T1000 (cell line): ENCODE measurements at places on chromosomes 12 and 14.

DNA sequence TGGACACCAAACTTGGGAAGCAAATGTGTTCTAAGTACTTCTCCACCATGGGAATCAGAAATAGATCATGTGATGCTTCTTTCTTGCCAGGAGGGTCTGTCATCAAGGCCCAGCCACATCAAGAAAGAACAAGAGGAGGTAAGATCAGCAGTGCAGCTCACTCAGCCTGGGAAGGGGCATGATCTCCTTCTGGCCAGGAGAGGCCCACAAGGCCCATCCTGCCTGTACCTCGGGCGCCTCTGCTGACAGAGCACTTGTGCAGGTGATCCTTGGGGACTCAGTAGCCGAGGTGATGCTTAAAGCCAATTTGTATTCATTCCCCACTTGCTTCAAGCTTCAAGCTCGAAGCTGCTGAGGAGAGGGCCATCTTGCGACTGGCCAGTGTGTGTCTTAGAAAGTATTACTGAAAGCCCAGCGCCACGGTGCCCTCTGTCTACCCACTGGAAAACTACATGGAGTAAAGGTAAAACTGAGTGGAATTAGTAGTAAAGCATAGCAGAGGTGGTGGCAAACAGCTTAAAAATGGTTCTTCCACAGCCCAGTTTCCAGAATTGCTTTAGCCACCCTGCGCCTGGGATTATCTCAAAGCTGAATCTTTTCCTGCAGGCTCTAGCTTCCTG is 26.2 kb downstream of the RTRAF start:
- DNase-seq = no peak

- no peak for DNase-seq
These were observed 90.2 kb upstream of the TMTC2 start for GRCh38 chr12:82596483-82596882.

DNA sequence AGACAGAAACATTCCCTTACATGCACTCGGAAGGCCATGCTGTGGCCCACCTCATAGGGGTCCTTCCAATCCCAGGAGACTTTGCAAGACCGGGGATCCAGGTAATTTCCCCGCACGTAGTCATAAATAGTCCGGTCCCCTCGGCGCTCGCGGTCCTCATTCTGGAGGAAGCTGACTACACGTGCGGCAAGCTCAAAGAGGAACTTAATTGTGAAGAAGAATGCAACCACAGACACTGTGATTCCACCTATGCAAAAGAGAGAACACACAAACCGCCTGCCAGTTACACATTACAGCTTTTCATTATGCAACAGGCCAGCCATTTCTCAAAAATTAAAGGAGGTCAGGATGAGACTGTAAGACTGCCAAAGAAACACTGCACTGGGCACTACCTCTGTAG is 28.4 kb downstream of the AREL1 start:
- no peak for DNase-seq

DNA sequence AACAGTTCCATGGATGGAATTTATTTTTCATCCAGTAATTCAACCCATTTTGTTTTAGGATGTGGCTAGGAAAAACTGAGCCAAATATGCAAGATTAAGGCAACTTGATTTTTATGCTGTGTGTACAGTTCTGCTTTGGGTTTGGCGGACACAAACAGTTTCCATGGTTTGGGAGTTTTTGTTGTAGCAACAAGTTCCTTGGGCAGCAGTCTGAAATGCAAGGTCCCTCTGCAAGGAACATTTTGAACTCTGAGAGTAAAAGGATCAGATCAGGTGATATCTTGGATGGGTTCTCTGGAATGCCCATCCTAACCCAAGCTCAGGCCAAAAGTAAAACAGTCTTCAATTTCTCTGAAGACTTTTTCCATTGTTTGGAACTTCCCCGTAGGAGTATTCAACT is 161.2 kb downstream of the TMX1 start:
- DNase-seq = no peak

- no peak for DNase-seq
These were observed 498 bp downstream of the GPR132 start for GRCh38 chr14:105064721-105065143.

GRCh38 chr12:12916135-12916944 is 25.0 kb downstream of the GPRC5A start:
- DNase-seq = peak; percentile 27

- DNase-seq = no peak
These were observed 284.9 kb downstream of the TMTC2 start for GRCh38 chr12:82971584-82971983.

GRCh38 chr14:95237958-95238340 is 80.6 kb upstream of the DICER1 start:
- no peak for DNase-seq

- no peak for DNase-seq
These were observed 6.0 kb upstream of the HOXC9 start for GRCh38 chr12:53994009-53994263.

GRCh38 chr12:89544681-89545184 is 18.9 kb upstream of the POC1B start:
- DNase-seq = no peak

GRCh38 chr14:82070040-82070439 is 536.4 kb upstream of the SEL1L start:
- DNase-seq = no peak

GRCh38 chr14:94501588-94502516 is 7.4 kb downstream of the SERPINA12 start:
- DNase-seq = no peak

GRCh38 chr12:55727643-55728185 is 1.1 kb downstream of the CD63 start:
- peak; percentile 25 for DNase-seq

GRCh38 chr12:124179936-124180607 is 114.8 kb upstream of the RFLNA start:
- DNase-seq = no peak

DNA sequence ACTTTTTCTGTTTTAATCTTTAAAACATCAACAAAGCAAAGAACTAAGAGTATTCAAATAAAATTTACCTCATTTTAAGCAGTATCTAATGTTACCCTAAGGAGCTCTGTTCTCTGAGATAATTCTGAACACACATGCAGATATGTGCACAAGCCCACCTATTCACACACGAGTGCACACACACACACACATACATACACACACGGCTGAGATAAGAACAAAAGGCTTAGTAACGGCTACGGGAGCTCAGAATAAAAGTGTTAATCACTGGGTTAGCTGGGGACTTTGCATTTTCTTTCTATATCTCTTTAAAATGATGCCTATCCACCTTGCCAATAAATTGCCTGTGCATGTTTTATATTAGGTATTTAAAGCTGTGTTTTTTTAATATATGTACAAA is 1096.3 kb downstream of the GALC start:
- no peak for DNase-seq

- no peak for DNase-seq
These were observed 170.7 kb downstream of the PPFIA2 start for GRCh38 chr12:81588235-81589008.

GRCh38 chr12:12592930-12593329 is 18.7 kb upstream of the CREBL2 start:
- DNase-seq = no peak

DNA sequence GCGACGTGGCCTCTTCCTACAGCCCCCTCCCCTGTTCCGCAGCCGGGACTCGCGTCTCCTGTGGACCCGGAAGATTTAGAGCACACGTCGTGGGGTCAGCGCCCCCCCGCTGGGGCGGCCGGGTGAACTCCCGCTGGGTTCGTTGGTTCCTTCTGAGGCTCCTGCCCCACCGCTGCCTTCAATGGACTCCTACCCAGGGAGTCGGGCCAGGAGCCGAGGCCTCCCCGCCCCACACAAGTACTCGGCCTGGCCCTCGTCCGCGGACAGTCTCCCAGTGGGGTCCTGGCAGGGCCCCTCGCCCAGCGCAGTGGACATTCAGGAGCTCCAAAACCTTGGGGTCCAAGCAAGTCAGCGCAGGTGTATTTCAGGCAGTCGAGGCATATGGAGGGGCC is 1.2 kb downstream of the MMP17 start:
- no peak for DNase-seq

DNA sequence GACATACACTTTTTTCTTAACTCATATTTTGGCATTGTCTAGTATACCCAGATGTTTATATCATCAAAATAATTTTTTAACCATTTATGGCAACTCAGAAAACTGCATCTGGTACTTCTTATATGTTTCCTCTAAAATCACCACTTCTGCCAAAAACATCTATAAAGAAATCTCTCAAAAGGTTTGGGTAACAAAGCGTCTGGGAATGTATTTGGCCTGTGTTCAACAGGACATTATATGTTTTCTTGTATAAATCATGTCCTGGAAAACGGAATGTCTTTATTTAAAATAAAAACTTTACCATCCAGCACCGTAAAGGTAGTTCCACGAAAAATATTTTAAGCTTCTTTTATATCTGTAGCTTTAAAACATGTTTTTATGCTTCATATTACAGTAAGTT is 36.1 kb upstream of the FBLN5 start:
- DNase-seq = no peak

DNA sequence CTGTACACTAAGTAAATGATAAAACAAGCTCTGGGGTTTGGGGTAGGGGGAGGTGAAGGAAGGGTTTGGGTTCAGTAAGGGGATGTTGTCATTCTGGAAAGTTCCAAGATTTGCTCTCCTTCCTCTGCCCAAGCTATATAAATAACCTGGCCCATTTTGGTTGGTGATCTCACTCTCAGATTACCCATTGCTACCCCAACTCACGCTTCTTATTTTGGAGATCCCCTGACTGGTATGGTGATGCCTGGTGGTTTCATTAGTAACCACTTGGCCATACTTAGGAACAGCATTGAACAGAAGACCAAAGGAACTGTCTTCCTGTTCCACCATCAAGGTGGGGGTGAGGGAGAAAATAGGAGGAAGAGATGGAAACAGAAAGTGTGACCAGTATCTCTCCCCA is 259.6 kb upstream of the TBX3 start:
- no peak for DNase-seq

DNA sequence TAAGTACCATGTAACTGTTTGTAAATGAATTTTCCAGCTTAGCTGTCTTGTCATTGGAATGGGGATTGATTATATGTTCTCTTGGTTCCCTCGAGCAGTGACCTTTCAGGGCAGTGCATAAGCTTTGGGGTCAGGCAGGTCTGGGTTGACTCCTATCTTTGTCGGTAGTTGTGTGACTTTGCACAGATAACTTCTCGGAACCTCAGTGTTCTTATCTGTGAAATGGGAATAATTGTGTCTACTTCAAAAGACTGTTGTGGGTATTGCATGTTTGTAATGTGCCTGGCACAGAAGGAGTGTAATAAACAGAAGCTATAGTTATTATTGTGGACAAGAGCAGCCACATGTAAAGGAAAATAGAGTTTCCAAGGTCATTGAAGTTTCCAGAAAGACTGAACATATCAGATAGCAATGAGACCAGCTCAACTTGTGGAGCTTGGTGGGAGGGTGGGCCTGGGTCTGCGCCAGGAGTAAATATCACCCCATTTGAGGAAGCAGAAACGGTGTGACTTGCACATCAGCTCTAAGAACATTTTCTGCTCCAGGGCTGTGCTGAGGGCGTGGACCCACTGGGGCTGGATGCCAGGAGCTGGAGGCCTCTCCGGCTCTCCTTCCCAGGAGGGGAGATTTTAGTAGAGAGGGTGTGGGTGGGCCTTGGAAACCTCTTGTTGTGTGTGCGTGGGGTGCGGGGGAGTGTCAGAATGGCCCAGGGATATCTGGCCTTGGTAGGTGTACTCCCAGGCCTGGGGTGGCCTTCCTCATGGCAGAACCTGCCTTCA is 19.7 kb downstream of the FOS start:
- no peak for DNase-seq

DNA sequence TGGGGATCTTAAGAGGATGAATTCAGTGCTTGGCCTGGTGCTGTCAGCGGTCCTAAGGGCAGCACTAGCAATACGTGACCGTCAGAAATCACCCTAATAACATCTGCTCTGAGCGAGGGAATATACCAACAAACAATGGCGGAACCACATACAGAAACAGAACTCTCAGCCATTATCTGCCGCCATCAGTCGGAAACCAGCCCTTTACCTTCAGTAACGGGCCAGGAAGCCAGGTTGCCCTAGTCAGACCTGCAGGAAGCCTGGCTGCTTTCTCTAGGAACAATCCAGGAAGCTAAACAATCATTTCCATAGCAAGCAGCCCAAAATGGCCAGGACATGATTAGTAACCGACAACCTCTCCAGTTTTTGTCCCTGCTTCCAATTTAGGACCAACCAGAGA is 5.6 kb downstream of the CDCA4 start:
- DNase-seq = no peak

DNA sequence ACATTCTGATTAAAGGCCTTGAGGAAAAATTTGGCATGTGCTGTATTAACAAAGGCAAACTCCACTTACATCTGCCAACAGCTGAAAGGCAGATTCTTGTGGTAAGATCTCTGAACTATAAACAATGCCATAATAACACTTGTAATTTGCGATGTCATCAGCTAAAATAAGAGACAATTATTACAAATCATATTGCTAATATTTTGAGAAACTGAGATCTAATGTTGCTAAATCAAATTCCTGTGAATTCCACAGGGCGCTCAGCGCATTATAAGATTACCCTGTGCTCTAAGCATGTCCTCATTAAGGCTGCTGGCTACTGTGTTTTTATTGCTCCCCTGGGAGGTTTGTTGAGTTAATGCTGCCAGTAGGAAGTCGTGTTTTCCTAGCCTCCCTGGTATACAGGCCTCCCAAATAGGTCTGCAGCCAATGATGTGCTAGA is 244.8 kb downstream of the DACT1 start:
- peak; percentile 21 for DNase-seq

DNA sequence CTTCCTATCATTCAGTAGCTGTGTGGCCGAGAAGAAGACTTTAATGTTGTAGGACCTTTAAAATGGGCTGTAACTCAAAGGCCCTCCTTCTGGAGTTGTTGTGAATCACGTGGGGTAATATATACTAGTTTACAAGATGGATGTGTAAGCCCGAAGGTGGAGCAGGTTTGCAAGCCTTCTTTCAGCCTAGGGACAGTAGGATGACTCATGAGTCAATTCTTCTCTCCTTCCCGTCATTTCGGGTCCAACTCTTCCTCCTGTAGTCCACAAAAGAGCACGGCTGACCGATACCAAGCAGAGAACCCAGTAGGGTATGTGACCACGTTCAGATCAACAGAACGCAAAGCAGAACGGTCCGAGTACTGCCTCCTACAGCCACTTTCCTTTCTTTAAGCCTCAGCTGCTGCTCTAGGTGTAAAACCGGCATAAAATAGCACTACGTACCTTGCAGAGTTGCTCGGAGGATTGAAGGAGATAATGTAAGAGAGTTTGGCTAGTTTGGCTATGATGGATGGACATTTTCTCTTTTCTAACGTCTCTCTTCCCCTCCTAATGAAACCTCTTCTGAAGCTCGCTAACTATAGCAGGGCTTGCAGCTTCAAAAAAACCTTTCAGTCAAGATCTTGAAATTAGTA is 1.3 kb upstream of the RASSF3 start:
- peak; percentile 48 for DNase-seq

DNA sequence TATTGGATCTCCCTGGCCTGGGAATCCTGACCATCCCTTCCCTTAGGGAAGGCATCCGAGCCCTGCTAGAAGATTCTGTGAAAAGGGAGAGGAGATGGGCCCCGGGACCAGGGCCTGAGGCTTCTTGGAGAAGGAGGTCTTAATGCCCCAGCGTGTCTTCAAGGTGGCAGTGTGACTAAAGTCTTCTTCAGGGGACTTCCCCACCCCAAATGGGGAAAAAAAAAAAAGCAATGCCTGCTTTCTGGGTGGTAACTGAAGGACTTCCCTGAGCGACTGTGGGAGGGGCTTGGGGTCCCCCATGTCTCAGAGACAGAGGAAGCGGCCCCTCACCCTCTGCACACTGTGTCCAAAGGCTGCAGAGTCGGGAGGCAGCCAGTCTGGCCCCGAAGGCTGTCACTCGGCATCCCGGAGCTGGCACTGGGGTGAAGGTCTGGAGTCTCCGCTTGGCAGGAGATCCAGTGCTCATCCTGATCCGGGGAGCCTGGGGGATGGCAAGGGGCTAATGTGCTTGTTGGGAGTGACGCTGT is 7.8 kb upstream of the PGF start:
- DNase-seq = no peak

- no peak for DNase-seq
These were observed 50.3 kb downstream of the RPS6KA5 start for GRCh38 chr14:91010153-91010533.
